ENCODE measurements at places on chromosomes 7 and 10.

GRCh38 chr7:11935905-11936304 is 103.9 kb upstream of the THSD7A start:
- DNase-seq = no peak

- no peak for DNase-seq
Observed at GRCh38 chr7:138867744-138868143, 69.7 kb upstream of the ATP6V0A4 start.

DNA sequence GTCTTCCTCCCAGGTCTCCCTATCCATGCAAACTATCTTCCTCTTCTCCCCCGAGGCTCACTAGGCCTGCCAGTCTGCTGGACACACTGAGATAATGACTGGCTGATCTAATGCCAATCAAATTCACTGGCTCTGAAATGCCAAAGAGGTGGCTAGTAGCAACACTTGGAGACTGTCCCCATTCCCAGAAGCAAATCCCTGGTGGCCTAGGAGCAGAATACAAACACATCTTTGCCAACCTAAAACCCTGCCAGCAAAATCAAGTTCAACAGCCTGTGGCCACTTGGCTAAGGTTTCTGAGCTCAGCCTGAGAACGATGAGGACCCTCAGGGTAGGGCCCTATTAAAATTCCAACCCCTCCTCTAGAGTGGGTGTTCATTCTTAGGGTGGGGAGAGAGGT is 46.6 kb downstream of the SH3PXD2A start:
- DNase-seq = no peak

GRCh38 chr10:119337796-119338432 is 130.5 kb downstream of the GRK5 start:
- DNase-seq = no peak

DNA sequence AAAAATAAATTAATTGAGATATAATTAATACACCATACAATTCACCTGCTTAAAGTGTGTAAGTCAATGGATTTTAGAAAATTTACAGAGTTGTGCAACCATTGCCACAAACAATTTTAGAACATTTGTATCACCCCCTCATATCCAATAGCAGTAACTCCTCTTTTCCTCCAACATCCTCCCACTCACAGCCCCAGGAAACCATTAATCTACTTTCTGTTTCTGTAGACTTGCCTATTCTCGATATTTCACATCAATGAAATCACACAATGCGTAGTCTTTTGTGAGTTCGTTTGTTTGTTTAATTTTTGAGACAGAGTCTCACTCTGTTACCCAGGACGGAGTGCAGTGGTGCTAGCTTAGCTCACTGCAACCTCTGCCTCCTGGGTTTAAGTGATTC is 13.7 kb upstream of the HERC4 start:
- DNase-seq = no peak

GRCh38 chr10:6200734-6201515 is 1.8 kb upstream of the PFKFB3 start:
- no peak for DNase-seq

DNA sequence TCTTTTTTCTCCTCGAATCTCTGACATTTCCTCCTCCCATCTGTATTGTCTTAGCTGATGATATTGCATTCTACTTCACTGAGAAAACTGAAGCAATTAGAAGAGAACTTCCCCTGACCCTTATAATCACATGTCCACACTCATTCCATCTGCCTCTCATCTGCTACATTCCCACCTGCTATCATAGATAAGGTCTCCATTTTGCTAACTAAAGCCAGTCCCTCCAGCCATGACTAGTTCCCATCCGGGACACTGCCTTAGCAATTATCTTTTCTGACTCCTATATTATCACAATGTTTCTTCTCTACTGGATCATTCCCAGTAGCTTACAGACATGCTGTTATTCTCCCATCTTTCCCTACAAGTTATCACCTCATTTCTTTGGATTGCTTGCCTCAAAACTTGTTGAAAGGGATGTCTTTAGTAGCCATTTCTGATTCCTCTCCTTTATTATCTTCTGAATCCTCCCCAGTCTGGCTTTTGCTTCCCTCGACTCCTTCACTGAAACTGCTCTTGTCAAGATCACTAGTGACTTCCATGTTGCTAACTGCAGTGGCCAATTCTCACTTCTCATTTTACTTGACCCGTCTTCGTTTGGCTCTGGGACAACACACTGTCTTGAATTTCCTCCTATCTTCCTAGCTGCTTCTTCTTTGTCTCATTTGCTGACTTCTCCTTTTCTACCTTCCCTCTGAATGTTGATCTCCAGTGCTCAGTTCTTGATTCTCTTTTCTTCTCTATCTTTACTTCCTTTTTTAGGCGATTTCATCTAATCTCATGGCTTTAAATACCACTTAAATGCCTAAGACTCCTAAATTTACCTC is 35.9 kb downstream of the FZD1 start:
- peak; percentile 2 for DNase-seq

DNA sequence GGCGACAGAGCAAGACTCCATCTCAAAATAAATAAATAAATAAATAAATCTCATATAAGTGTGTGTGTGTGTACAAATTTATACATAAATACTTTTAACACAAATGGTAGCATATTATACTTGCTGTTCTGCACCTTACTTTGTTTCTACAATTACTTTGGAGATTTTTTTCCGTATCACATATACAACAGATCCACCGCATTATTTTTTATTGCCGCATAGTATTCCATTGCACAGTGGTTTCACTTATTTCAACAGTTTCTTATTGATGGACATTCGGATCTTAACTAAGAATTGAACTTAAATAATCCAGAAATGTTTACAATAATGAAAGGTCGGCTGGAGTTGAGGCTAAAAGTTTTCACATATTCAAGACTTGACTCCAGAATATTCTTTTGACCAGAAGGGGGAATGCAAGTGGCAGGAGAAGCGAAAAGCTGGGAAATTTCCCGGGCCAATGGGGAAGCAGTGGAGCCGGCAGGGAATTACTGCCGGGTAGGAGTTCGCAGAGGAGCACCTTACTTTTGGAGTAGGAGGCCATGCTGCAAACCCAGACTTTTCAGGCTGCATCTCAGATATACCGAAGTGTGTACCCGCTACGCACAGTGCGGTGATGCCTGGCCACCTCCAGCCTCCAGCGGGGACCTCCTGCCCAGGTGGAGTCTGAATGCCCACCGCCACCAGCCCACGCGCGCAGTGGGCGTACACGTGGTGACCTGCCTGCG is 415 bp upstream of the CNNM1 start:
- no peak for DNase-seq

DNA sequence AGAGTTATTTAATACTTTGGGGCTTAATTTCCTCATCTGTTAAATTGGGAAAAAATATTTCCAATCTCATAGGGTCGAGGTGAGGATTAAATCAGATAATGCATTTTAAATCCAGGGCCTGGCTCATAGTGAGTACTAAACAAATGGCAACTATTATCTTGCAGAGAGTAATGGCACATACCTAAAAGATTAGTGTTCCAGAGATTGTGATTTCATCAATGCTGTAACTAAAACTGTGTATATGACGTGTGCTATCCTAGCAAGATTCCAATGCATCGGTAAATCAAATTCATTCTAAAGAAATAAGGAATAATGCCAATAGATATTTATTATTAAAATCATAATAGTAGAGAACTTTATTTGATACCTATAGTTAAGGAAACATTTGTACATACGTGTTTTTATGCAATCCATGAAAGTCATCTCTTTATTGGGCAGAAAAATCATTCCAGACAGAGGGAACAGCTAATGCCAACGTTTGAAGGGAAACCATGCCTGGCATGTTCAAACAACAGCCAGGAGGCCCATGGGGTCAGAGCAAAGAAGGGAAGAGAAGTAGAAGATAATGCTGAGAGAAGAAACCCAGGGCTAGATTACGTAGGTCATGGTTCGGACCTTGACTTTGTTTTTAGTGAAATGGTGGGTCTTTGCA is 174.8 kb upstream of the AGR3 start:
- no peak for DNase-seq

GRCh38 chr10:17228091-17229015 is at the start of gene VIM:
Gene VIM, plus strand, starts transcription at chr10:17228241. Its CDS starts 1,182 bp downstream, at chr10:17229423.
- DNase-seq = peak; percentile 97

DNA sequence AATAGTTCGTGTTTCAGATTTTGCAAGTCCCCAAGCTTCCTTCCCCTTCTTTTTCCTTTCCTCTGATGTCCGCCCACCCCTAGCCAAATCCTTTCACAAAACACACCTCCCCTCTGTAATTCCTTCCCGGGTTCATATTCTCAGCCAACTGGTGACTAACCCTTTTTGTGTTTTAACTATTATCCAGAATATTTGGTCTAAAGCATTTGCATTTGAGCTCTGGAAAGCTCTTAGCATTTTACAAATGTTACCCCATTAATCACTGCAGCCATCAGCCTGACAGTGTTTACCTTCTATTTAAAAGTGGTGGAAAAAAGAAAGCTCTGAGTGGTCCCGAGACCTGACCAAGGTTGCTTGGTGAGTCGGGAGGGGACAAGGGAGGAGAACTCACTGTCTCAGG is 139.0 kb downstream of the CREB5 start:
- no peak for DNase-seq

DNA sequence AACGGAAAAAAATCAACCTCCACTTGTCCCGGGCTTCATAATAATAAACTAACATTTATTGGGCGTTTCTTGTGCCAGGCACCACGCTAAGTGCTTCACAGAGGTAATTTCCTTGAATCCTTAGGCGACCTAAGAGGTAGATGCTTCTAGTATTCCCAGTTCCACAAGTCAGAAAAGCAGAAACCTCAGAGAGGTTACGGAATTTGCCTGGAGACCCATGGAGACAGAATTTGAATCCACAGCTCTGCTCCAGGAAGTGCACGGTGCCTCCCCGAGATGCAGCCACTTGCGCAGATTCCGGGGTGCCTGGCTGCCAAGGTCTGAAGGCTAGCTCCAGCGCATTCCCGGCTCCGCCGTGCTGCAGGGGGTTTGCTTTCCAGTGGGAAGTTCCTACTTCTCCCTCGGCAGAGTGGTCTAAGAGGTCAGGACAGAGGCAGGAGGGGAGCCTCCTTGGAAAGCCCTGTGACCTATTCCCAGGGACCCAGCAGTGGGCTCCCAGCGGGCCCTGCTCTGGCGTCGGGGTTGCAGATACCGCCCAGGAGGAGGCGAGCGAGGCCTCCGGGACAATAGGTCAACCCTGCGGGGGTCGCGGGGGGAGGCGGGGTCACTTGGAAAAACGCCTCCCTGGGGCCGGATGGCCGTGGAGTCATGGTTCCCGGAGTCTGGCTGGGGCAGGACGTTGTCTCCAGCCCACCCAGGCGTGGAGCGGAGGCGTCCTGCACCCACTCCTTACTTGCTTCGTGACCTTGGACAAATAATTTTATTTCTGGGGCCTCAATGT is 10.1 kb upstream of the NKX2-3 start:
- DNase-seq = no peak

GRCh38 chr7:129612112-129613015 is 844 bp downstream of the NRF1 start:
- peak; percentile 45 for DNase-seq

DNA sequence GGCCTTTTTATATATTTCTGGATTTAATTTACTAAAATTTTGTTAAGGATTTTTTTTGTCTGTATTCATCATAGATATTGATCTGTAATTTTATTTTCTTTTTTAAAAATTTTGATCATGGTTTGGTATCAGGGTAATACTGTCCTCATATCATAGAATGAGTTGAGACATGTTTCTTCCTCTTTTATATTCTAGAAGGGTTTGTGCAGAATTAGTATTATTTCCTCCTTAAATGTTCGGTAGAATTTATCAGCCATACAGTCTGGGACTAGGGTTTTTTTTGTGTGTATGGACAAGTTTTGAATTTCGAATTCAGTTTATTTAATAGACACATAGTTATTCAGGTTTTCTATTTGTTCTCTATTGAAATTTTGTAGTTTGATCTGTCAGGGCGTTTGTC is 54.0 kb downstream of the SHOC2 start:
- DNase-seq = no peak

- no peak for DNase-seq
Observed at GRCh38 chr7:16738011-16738688, 15.4 kb upstream of the TSPAN13 start.

DNA sequence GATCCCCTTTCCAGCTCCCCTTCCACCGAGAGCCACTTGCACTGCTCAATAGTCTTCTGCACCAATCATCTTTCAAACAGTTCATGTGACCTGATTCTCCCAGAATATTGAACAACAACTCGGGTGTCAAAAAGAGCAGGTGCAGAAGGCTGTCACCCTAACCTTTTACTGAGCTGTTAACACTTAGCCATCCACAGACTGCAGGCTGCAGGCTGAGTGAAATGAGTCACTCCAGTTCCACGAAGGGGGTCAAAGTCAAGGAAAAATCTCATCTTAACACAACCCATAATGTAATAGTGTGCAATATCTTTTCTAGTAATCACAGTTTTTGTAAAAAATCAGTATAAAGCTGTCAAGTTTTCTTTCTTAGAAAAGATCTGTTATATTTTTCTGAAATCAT is 63.1 kb downstream of the MTPAP start:
- DNase-seq = no peak

DNA sequence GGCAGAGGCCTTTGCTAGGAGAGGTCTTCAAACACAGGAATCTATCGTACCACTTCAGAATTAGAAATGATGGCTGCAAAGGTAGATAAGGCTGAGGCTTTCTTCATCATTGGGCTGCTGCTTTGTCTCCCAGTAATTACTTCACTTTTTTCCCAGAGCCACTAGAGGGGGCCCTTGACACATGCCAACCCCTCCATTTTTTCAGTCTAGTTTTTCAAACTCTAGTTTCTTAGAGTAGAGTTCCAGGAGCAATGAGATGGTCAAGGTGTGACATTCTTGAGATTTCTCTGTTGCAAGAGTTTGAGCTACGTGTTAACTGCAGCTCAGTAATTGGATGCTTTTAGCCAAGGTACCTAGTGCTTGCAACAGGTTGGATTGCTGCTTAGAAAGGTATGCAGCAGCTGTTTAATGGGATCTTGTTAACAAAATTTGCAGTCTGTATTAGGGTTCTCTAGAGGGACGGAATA is 33.8 kb upstream of the RBM20 start:
- peak; percentile 55 for DNase-seq

DNA sequence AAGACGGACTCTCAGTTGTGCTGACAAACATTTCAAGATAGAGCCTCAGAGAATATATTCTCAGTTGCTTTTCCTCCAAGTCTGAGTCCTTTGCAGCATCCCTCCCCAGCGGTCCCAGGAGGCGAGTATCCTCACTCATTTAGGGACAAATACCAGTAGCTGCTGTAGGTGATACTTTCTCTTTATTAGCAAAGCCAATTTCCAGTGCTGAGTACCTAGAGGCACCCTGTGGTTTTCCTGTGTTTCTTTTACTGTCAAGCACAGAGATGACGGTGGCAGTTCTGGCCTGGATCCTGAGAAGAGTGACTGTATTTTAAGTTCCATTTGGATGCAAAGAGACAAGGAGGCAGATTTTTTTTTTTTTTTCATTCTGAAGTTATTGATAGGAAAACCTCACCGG is 1058.4 kb downstream of the SORCS3 start:
- DNase-seq = no peak

Measured in CD4-positive, alpha-beta T cell treated with Interleukin-4 for 4 hours (primary cell).